ENCODE measurements at places on chromosomes 7 and 10.

DNA sequence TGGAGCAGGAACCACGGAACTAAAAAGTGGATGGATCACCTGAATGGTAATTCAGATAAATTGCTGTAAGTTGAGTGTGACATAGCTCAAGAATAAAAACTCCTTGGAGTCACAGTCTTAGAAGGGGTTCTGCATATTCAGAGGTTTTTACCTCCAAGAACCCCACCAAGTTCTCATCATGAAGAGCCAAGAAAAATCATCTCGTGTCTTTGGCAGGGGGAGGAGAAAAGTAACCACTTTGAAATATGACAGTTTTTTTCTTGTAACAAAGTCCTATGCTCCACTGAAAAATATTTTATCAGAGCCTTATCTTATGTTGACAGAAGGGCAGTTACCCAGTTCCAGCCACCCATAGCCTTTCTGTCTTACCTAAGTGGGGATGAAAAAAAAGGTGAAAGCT lies 38.2 kb upstream of the MBL2 start:
- DNase-seq: no peak

GRCh38 chr7:141360803-141361202 lies 190.4 kb upstream of the AGK start:
- DNase-seq: no peak

DNA sequence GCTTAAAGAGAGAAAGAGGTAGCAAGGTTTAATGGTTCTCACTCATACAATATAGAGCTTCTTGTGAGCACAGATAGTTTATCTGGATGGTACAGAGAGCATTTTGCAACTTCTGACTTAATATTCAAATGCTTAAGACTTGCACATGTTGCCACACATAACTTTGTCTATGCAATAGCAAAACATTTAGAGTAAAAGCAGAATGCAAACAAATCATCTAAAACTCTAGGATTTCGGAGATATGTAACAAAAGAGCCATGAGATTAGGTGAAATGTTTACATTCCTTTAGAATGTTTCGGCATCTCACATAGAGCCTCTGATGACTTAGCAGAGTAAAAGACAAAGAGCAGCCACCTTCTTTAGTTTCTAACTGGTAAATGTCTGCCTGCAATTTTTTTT lies 717.1 kb upstream of the LRRN3 start:
- no peak for DNase-seq

GRCh38 chr7:158759245-158759614 lies 54.6 kb upstream of the NCAPG2 start:
- DNase-seq: no peak

- no peak for DNase-seq
Observed at GRCh38 chr10:93113042-93113441, 39.3 kb downstream of the CYP26A1 start.

DNA sequence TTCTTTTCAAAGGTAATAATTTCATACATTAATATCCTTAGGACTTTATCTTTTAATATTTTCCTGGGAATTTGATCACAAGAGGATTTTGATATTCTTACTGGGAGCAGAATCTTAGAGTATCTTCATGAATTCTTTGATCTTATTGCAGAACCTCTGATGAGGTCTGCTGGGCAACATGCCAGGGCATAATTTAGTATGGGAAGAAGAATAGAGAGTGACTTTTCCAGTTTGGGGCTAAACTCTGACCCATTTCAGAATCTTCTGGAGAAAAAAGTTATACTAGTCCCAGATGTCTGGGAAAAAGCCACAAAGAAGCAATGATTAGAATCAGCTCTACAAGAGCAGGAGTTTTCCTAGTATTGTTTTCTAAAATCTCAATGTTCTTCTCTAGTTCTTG lies 28.0 kb upstream of the RSU1 start:
- no peak for DNase-seq

DNA sequence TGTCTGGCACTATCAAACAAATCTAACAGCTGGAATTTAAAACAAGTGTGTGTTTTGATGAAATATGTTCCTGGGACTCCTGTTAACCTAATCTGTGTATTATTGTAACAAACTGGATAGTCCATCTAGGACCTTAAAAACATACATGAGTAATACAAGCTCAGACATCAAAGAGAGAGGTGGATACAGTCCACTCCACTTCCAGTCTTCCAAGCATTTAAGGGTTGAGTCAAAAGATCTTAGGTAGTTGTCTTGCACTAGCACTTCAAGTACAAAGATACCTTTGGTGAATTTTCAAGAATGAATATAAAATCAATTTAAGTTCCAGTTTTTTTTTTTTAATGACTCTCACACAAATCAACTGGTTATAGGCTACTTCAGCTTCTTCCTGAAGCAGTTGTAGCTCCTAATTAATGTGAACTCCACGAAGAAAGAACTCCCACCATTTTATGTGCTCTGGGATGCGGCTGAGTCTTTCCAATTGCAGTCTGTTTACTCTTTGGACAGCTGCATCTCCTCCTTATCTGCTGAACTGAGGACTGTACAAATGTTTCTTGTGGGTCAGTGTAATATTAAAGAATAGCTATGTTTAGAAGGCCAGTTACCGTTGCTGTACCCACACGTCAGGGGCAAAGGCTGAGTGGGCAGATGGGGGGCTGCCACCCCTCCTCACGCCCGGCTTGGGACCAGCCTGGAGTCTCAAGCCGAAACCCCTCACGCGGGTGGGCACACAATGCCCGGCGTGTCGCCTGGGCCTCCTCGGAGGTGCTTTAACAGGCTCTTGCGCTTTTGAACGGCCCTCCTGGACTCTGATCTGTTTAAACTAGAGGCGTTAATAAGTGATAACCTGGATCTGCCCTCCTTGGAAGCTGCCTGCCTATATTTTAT lies 2.9 kb upstream of the IGF2BP3 start:
- no peak for DNase-seq

DNA sequence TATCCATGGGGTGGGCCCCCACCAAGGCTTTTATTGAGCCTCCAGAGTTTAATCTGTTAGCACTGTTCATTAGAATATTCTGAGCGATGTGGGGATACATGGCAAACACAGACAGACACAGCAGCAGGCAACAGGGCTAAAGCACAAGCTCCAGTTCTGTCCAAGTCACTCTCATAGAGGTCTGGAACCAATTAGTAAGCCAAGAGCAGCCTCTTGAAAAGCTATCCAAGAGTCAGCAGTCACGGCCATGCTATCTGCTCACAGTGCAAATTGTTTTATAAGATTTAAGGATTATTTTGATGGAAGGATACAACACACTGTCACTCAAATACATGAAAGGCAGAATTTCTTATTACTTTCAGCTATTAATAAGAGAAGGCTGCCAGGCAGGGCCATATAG lies 86.4 kb upstream of the DGKB start:
- no peak for DNase-seq

DNA sequence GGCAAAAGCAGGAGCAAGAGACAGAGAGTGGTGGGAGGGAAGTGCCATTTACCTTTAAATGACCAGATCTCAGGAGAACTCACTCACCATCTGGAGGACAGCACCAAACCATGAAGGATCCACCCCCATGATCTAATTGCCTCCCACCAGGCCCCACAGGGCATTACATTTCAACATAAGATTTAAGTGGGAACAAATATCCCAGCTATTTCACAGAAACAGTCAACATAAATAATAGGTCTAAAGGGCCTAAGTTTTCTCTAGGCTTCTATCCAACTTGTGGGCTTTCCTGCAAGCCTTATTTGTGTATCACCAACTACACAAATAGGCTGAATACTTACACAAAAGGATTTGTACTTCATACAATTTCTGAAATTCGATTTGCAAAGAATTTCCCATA lies 196.8 kb upstream of the POT1 start:
- DNase-seq: no peak

DNA sequence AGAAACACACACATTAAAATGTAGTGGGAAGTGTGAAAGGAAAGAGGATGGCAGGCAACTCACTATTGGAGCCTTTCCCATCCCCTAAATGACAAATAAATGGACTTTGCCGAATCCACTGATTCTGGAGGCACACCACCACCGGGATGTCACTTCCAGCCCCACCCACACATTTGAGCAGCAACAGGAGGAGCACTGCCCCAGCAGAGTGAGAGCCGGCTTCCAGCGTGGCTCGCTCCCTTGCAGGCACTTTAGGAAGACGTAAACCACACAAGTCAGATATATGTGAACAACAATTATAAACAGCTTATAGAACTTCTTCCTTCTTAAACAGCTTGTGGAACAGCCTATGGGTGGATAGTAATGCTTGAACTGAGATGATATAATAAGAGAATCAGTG lies 191.0 kb downstream of the DGKI start:
- DNase-seq: no peak

DNA sequence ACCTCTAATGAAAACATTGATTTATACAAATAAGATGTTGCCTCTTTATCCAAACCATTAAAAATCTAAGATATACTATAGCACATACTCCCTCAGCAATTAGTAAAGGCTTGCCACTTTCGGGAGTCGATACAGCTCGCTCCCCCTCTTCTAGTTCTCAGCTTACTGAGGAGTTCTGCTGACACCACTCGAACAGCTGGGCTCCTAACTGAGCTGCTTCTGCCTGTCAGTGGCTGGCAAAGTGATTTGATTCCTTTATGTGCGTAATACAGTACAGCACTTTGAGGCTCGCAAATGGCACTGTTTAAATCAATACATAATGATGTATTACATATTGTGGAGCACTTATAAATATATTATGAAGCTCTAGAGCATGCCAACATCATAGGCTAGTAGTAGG lies 241.8 kb downstream of the CREB5 start:
- no peak for DNase-seq

DNA sequence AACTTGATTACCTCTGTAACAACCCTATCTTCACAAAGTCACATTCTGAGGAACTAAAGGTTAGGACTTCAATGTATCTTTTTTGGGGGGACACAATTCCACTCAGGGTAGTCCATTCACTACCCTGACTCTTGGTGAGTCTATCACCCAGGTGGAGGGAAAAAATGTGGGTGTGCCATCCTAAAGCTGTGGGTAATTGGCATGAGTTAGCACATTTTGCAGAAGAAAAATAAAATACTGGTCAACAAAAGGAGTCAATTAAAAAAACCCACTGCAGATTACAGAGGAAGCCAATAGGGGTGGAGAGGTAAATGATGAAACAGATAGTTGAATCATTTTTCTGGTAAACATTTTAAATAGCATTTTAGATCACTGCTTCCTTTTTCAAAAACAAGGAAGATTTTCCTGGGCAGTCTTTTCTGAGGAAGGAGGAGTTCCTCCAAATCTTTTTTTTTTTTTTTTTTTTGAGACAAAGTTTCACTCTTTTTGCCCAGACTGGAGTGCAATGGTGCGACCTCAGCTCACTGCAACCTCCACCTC lies 5.1 kb upstream of the BLVRA start:
- DNase-seq: no peak

DNA sequence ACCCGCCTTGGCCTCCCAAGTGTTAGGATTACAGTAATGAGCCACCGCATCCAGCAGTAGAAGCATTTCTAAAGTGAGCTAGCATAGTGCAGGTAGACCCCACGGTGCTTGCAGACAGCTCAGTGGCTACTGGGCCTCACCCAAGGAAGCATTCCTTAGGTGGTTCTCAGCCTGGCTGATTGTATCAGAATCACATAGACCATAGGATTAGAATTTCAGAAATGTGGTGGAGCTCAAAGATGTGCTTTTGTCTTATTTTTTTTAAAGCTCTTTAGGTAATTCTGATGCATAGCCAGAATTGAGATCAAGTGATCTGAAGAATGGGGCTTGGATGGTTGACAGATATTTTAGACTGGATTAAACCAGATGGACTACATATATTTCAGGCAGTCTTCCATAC lies 10.9 kb downstream of the ANLN start:
- DNase-seq: no peak

- no peak for DNase-seq
Observed at GRCh38 chr10:82668221-82668895, 793.4 kb downstream of the NRG3 start.

DNA sequence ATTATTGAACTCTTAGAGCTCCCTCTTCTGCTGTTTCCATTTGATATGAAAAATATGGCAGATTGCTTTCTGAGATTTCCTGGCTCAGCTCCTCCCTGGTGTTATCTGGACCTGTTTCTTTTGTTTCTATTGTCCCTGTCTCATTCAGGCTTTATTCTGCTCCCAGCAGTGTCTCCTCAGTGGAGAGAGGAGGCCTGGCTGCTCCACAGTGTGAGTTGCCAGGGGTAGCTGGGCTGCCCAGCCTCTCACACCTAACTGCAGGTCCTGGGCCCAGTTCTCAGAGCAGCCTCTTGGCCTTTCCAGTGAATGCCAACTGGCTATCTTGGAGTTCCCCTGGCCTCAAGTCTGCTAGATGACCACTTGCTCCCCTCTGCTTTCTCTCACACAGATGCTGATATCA lies 127.0 kb downstream of the VPS41 start:
- no peak for DNase-seq

- DNase-seq: no peak
Observed at GRCh38 chr10:69703256-69703655, 73.2 kb downstream of the FAM241B start.

- no peak for DNase-seq
Observed at GRCh38 chr7:101494602-101495329, 132.1 kb downstream of the COL26A1 start.

- DNase-seq: no peak
Observed at GRCh38 chr10:3511483-3511882, 273.5 kb downstream of the KLF6 start.

- DNase-seq: no peak
Observed at GRCh38 chr10:73054286-73054685, 42.4 kb downstream of the P4HA1 start.

- no peak for DNase-seq
Observed at GRCh38 chr7:132376361-132377013, 199.8 kb downstream of the PLXNA4 start.

DNA sequence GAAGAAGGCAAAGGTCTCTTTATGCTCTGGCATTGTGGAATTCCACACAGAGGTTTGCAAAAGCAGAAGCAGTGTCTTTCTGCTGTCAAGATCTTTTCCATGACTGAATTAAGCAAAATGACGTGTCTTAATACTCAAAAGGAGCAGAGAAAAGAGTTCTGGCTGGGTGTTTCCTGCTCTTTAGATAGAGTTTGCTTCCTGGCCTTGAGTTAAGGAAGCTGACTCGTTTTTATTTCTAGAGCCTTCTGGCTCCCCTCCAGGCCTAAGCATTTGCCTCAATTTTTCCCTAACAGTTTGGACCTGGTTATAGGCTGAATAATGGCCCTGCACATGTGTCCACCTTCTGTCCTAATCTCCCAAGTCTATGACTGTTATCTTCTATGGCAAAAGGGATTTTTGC lies 21.6 kb downstream of the TAS2R41 start:
- no peak for DNase-seq
